ENCODE measurements at places on chromosomes 12 and 14.

DNA sequence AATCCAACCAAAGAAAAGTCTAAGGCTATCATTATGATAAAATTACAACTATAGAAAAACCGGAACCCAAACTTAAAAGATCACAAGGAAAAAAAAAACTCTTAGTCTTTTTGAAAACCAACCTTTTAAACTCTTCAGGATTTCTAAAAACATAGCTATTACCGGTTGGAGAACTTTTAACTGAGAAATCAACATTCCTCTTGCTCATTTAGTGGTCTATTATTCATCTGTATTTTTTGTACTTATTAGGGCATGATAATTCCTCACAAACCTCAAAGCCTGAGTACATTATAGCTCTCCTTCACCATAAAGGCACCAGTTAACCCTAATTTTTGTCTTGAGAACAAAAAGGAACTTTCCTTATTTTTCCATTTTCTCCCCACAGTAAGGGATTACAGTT lies 10.4 kb downstream of the LUM start:
- no peak for DNase-seq

DNA sequence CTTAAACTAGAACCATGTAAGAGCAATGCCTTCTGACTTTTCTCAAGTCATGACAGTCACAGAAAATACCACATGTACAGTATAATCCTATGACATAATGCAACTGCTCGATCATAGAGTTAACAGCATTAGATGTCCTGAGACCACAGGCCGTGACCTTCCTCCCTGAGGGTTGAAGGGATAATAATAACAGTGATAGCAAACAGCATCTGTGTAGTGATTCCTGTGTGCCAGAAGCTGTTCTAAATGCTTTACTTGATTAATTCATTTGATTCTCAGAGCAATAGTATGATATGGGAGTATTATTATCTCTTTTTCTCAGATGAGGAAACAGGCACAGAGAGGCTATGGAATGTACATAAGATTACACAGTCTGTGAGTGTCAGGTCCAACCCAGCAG lies 53.2 kb downstream of the SLC35F4 start:
- DNase-seq, result no peak

DNA sequence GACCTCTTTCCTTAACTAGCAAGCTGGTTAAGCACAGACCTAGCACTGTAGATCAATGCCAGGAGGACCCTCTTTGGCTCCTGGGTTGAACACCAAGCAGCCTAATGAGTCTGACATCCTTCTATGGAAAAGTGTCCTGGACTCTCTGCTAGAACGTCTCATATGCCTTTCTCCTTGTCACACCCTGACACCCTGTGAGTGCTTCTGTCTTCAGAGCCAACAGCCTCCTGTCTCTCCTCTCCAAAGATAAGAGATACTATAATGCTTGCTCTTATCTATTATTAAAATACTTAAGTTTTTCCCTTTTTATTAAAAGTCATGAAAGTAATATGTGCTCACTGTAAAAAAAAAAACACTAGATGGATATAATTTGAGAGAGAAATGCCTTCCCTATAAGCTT lies 222.7 kb downstream of the FOXN3 start:
- DNase-seq, result no peak

GRCh38 chr12:121800694-121801594 lies 2.9 kb upstream of the SETD1B start:
- peak; percentile 85 for DNase-seq

- no peak for DNase-seq
Measured at GRCh38 chr12:65204886-65205525, 35.6 kb downstream of the LEMD3 start.

DNA sequence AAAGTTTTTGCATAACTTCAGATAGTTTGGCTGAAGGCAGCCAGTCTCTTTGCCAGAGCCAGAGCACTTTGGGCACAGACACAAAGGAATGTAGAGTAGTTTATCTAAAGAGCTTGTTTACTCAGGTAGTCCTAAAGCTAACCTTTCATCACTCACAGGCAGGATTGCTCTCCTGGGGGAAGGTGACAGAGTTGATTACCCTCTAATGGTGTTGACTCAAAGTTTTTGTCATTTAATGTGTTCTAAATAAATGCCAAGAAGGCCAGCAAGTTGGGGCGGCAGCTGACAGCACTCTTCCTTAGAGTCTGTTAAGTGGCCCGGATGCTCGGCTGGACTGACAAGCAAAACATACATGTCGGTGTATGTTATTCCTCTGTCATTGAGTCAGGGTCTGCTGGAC lies 9.3 kb upstream of the TAS2R46 start:
- no peak for DNase-seq

GRCh38 chr14:25111061-25111601 lies 61.2 kb upstream of the STXBP6 start:
- DNase-seq, result no peak

DNA sequence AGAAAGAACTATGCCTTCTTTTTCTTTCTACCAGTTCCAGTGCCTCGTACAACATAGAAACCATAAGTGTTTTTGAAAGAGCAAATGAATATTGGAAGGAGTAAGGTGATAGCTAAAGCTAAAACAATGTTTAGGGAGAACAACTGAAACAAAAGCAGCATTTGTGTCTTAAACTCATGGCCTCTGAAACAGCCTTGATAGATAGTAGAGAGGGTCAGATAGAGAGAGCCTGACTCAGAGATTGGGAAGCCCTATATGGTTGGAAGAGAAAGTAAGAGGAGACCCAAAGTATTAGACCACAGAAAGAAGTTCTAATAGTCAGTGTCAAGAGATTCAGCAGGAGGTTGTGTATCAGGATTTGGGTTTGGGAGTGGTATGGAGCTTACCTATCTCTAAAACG lies 79.6 kb upstream of the IFNG-AS1 start:
- no peak for DNase-seq

DNA sequence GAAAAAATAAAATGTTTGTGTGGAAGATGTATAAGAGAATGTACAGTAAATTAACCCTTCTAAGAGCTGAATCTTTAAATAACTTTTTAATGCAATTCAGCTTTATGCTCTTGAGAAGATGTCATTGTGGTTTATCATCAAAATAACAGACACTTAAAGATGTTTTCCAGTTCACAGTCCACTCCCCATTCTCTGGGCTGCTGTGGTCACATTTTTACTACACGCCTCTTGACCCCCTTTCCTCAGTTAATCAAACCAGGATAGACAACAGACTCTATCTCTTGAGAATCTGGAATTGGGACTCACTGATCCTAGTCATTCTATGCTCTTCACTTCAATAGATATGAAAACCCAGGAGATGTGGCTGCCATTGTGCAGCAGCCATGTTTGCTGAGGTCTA lies 24.7 kb upstream of the OR6J1 start:
- DNase-seq, result no peak
